ENCODE measurements at places on chromosomes 4 and X. TPM values are rescaled to one million over a fixed set of nuclear protein-coding genes. Genes with fewer than 3 reads are reported as not detected.

DNA sequence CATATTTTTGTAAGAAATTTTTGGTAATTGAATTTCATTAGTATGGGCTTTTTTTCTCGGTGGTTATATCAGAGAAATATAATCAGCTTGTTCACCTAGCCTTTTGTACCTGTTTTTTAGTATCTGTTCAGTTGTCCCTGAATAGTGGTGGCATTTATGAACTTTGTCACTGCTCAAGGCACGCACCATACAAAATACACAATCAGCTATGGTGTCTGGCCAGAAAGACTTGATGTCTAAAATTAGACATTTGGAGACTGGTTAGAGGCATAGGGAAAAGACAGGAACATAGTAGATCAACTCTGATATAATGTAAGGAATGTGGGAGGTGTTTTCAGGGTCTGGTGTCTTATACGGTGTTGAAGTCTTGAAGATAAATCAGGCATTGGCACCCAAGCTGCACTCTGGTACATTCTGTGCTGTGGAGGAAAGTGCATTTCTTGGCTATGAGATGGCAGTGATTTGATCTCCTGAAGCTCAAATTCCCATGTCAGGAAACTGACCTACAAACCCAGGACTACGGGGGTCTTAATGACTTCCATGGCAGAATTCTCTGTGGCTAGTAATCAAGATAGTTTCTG, 3.6 kb downstream of the ART3 start:
- DNase-seq, result no peak

GRCh38 chrX:126485409-126485808, 67.2 kb downstream of the DCAF12L1 start:
- DNase-seq, result no peak

Gene SEC31A
- 104 TPM for polyA plus RNA-seq

DNA sequence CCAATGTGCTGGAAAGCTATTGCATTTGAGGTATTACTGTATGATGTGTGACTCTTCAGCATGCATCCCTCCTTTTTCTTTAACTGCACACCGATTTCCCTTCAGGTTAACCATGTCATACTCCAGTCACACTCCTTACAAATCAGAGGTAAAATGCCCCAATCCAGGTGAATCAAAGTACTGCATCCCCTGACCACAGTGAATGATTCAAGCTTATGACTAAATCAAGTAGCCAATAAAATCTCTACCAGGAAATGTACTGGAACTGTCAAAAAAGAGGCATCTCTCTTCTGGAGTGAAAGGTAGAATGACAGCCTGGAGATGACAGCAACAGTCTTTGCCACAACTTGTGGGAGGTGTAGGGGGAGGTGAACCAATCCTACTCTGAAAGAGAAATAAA, 10.4 kb downstream of the ADAMTS3 start:
- no peak for DNase-seq

DNA sequence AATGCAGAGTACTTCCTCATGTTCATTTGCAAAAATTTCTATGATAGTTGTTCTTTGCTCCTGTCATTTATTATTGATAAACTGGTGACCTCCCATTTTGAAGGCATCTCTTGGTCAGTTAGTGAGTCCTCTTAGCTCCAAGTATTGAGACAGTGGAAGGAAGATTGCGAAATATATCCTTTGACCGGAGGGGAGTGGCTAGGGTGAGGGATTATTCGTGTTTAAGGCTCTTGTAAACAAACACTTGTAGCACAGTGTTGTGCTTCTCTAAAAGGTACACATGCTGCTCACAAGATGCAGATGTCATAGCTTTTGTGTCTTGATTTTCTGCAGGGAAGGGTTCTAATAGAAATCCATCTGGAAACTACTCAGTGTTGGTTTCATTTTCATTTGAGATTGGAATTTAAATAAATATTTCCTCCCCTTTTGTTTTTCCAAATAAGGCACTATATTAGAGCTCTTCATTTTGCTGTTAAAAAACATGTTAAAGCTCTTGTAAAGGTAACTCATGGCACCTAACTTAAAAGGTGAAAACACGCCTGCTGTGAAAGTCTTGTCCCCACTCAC, 21.8 kb downstream of the TXLNG start:
- DNase-seq, result no peak

Gene MAGEA10
- polyA plus RNA-seq, result not detected

Gene MAGEH1
- polyA plus RNA-seq, result 47.3 TPM

Gene LEF1
- polyA plus RNA-seq, result 5.1 TPM

- no peak for DNase-seq
These were observed 239.3 kb downstream of the GRIA2 start for GRCh38 chr4:157459785-157460184.

DNA sequence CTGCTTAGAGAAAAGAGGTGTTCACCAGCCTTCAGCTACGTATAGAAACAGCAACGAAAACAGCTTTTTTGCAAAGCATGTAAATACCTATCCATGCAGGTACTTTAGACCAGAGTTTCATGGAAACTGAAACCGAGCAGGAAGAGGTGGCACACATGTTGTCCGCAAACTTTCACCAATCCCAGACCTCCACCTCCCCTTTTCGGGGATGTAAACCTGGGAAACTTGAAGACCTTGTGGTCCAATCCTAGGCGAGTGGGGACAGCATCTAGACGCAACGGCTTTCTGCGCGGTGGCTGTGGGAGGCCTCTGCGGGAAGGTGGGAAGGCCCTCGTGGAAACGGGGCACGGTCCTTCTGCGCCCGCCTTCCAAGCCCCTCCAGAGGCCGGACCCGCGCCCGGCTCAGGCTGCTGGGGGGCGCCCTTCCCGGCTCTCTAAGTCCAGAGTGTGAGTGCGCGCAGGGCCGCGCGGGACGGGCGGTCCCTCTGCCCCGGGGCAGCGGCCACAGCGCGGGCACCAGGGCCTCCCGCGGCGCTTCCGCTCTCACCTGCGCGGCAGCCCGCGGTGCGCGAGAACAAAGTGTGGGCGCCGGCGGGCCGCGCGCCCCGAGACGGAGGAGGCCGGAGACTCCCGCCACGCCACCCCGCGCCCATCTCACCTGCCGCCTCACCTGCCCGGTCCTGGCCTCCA, 830 bp upstream of the SHROOM2 start:
- peak; percentile 40 for DNase-seq

- DNase-seq, result no peak
These were observed 9.9 kb upstream of the PI4K2B start for GRCh38 chr4:25223802-25224375.

All from kidney (tissue), 22 donors.